ENCODE measurements at places on chromosomes 13 and 19. TPM values are rescaled to one million over a fixed set of nuclear protein-coding genes. Genes with fewer than 3 reads are reported as not detected.

DNA sequence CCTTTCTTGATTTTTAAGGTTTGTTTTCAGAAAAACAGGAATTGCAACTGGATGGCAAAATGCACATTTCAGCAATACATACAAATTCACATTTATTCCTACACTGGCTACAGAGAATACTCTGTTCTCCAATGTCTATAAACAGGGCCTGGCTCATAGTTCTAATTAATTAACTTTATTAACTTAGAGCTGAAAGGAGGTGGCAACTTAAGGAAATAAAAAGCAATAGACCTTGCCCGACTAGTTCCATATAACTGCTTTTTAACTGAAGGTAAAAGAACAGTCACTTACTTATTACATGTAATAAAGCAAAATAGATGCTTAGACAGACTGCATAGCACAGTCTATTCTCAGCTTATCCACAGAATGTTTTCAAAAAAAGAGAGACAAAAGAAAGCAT lies 498.5 kb downstream of the DIAPH3 start:
- DNase-seq: no peak
- H3K27me3 ChIP-seq: no peaks in the 10 kb centered on the region
- no peaks in the 10 kb centered on the region for H3K36me3 ChIP-seq
- no peak overlapping the region for H3K27ac ChIP-seq
- no peak overlapping the region for H3K4me3 ChIP-seq

- no peak overlapping the region for H3K4me3 ChIP-seq
- H3K36me3 ChIP-seq: no peaks in the 10 kb centered on the region
- H3K27me3 ChIP-seq: no peaks in the 10 kb centered on the region
- no peak for DNase-seq
- H3K27ac ChIP-seq: no peak overlapping the region
These were observed 2724.7 kb downstream of the PCDH9 start for GRCh38 chr13:64505336-64505910.

- H3K36me3 ChIP-seq: peaks cover 7% of the 10 kb centered on the region
- peaks cover 54% of the 10 kb centered on the region for H3K4me1 ChIP-seq
- no peak for DNase-seq
- H3K27ac ChIP-seq: no peak overlapping the region
- no peaks in the 10 kb centered on the region for H3K27me3 ChIP-seq
These were observed 28.0 kb downstream of the SH3GL1 start for GRCh38 chr19:4372165-4373012.

GRCh38 chr13:41286370-41286769 lies 23.0 kb upstream of the MTRF1 start:
- H3K36me3 ChIP-seq: no peaks in the 10 kb centered on the region
- peaks cover 5% of the 10 kb centered on the region for H3K4me1 ChIP-seq
- no peak for DNase-seq
- no peak overlapping the region for H3K27ac ChIP-seq
- no peaks in the 10 kb centered on the region for H3K27me3 ChIP-seq
- H3K4me3 ChIP-seq: no peak overlapping the region

- peaks cover 7% of the 10 kb centered on the region for H3K36me3 ChIP-seq
- H3K4me1 ChIP-seq: peaks cover 57% of the 10 kb centered on the region
- no peaks in the 10 kb centered on the region for H3K27me3 ChIP-seq
- peak overlapping the region; percentile 85 for H3K27ac ChIP-seq
- peak overlapping the region; percentile 82 for H3K4me3 ChIP-seq
These were observed 20.1 kb downstream of the SH3GL1 start for GRCh38 chr19:4380254-4380727.

DNA sequence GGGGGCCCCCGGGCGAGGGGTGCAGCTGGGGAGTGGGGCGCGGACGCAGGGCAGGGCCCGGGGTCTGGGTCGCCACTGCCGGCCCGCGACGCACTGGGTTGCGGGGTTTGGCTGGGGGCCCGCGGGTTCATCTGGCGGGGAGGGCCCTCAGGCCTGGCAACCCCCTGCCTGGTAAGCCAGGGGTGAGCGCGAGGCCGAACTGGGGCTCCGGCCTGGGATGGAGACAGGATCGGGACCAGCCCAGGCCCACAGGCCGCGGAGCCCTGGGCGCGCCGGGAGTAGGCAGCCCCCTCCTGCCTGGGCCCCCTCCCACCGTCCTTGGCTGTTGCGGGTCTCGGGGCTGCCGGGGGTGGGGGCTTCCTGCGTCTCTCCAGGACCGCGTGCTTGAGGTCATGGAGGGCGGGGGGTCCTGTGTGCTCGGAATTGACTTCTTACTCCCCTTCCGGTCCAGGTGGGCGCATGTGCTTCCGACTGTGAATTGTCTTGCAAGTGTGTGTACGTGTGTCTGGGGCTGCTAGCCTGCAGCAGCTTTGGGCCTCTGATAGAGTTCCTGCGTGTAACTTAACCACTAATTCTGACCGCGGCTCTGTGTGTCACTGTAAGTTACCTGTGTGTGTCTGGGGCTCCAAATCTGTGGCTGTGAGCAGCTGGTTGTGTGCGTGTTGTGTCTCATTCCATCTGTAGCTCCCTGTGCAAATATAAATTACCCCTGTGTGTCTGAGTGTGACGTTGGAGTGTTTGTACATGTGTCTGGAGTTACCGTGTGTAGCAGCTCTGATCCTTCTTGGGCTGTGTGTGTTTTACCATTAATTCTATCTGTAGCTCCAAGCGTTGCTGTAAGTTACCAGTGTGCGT lies 751 bp downstream of the GRAMD1A start:
- peak; percentile 85 for DNase-seq
- peak overlapping the region; percentile 95 for H3K27ac ChIP-seq
- peaks cover 56% of the 10 kb centered on the region for H3K4me1 ChIP-seq
- peaks cover 29% of the 10 kb centered on the region for H3K36me3 ChIP-seq

Gene RETN
- not detected for total RNA-seq

Gene HPN
- total RNA-seq: not detected

Gene PALM3
- not detected for total RNA-seq

All from activated CD4-positive, alpha-beta T cell treated with anti-CD3 and anti-CD28 coated beads, Interleukin-2, amount 10 ng/mL, durations not matched to agents 24 days and 14 days (primary cell).